Stimulated activated CD4-positive, alpha-beta T cell treated with anti-CD3 and anti-CD28 coated beads, Interleukin-1b, Interleukin-23, amount 100 ng/mL, for 1 hour (primary cell): ENCODE measurements at places on chromosomes 2 and 18.

- DNase-seq = no peak
Measured at GRCh38 chr18:3604498-3605408, 154.8 kb downstream of the TGIF1 start.

- no peak for DNase-seq
Measured at GRCh38 chr18:21496277-21496835, 104.1 kb downstream of the ESCO1 start.

DNA sequence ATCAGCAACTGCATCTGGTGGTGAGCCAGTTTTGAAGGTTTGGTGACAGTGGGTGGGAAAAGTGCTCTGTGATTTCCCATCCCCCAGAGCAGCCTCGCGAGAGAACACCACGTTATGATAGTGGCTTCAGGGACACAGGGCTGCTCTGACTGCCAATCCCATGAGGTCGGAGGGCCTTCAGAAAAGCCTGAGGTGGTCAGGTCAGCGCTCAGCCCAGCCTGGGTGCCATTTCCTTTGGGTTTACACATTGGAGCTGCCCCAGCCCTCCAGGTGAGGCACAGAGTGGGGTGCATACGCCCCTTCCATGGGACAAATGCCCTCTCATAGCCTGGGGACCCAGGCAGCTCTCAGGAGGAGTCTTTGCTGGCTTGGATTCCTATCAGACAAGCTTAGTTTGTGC lies 126.8 kb downstream of the KCTD1 start:
- DNase-seq = no peak

- no peak for DNase-seq
Measured at GRCh38 chr2:98550165-98550564, 58.1 kb downstream of the COA5 start.
